ENCODE measurements at places on chromosomes 12 and 14.

- no peak overlapping the region for H3K4me3 ChIP-seq
- H3K36me3 ChIP-seq, result no peaks in the 10 kb centered on the region
- H3K27me3 ChIP-seq, result no peaks in the 10 kb centered on the region
These were observed 21.8 kb downstream of the CHST11 start for GRCh38 chr12:104478396-104479122.

DNA sequence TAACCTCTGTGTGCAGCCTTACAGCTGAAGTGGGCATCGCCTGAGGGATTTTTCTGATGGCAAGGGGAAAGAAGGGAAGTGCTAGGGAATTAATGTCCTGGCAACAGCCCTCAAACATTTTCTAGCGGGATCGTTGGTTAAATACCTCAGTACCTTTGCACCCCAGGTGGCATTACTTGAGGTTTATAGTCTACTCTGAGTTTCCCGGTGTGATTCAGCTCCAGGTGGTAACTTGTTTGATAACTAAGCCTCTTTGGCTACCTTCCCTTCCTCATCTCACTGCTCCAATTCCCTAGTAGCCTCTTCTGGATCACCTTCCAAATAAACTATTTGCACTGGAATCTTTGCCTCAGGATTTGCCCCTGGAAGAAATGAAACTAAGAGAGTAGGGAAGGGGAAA, 237.0 kb upstream of the SSTR1 start:
- no peak for DNase-seq
- H3K36me3 ChIP-seq, result no peaks in the 10 kb centered on the region
- H3K4me1 ChIP-seq, result no peaks in the 10 kb centered on the region
- H3K27me3 ChIP-seq, result no peaks in the 10 kb centered on the region

GRCh38 chr12:113580437-113580836, 108.8 kb upstream of the LHX5 start:
- H3K4me1 ChIP-seq, result no peaks in the 10 kb centered on the region
- H3K27ac ChIP-seq, result no peak overlapping the region
- DNase-seq, result no peak

DNA sequence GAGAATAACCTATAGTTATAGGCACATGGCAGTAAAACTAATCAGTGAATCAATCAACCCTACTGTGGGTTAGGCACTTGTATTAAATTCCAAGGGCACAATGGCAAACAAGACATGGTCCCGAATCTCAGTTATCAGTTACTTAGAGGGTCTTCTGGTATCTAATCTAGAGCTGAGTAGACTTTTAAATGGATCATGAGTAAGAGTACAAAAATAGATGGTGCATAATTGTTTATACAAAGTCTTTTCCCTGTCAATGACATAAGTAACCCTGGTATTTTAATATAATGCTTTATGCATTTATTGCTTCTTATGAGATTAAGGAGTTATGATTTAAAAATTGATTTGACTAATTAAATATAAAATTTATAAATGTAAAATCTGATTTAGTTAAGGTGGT, 23.0 kb upstream of the KCNJ8 start:
- H3K36me3 ChIP-seq, result no peaks in the 10 kb centered on the region
- no peaks in the 10 kb centered on the region for H3K27me3 ChIP-seq
- no peak overlapping the region for H3K4me3 ChIP-seq

- H3K4me1 ChIP-seq, result peaks cover 5% of the 10 kb centered on the region
- H3K36me3 ChIP-seq, result peaks cover 11% of the 10 kb centered on the region
- no peaks in the 10 kb centered on the region for H3K27me3 ChIP-seq
- no peak overlapping the region for H3K27ac ChIP-seq
- no peak for DNase-seq
These were observed 108.1 kb downstream of the TTLL5 start for GRCh38 chr14:75769047-75769685.

DNA sequence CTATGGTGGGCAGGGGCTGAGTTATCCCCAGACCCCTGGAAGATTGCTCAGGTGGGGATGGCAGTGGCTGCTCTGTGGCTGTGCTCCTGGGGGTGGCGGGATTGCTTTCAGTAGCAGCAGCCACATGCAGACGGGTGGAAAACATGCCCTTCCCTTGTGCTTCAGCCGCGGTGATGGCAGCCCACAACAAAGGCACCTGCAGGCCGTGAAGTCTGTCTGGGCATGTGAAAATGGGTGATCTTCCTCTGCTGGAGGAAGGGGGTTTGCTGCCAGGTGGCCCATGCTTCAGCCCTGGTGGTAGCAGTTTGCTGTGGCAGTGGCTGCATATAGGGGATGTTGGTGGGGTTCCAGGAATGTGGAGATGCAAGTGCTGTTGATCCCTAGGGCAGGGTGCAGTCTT, 326.2 kb upstream of the RGS6 start:
- H3K27ac ChIP-seq, result no peak overlapping the region
- H3K36me3 ChIP-seq, result no peaks in the 10 kb centered on the region
- no peak for DNase-seq
- no peak overlapping the region for H3K4me3 ChIP-seq
- no peaks in the 10 kb centered on the region for H3K27me3 ChIP-seq
- no peaks in the 10 kb centered on the region for H3K4me1 ChIP-seq

DNA sequence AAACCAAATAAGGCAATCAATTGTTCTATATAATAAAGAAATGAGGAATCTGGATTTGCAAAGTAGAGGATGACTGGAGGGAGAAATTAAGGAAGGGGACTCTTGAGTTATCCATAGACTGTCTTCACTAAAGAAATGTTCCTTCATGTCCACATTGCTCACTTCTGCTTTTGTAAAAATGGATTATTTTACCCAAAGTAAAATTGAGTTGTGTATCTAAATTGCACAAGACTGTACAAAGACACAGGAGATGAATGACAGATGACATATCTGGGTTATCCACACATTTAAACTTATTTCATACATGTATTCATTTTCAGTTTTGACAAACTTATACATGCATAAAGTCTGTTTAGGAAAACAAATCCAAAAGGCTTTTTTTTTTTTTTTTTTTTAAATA, 11.3 kb downstream of the ATP2B1 start:
- peaks cover 22% of the 10 kb centered on the region for H3K4me1 ChIP-seq
- DNase-seq, result no peak
- H3K27me3 ChIP-seq, result no peaks in the 10 kb centered on the region
- H3K4me3 ChIP-seq, result no peak overlapping the region
- no peak overlapping the region for H3K27ac ChIP-seq

DNA sequence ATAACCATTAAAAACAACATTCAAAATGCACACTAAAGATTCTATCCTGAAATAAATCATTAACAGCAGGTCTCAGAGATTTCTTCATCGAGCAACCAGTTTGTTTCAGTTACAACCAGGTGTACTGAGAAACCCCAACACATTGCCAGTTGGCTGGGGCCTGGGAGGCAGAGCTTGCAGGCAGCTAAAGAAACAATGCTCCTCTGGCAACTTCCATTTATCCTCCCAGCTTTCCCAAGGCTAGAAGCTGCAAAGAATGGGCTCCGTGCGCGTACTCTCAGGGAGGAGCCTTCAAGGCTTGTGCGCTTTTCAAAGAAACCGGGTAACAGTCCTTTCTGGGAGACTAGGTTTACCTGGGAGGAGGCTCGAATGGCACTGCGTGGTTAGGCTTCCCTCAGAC, 181.6 kb downstream of the MSRB3 start:
- H3K27ac ChIP-seq, result no peak overlapping the region
- H3K36me3 ChIP-seq, result no peaks in the 10 kb centered on the region
- DNase-seq, result no peak

DNA sequence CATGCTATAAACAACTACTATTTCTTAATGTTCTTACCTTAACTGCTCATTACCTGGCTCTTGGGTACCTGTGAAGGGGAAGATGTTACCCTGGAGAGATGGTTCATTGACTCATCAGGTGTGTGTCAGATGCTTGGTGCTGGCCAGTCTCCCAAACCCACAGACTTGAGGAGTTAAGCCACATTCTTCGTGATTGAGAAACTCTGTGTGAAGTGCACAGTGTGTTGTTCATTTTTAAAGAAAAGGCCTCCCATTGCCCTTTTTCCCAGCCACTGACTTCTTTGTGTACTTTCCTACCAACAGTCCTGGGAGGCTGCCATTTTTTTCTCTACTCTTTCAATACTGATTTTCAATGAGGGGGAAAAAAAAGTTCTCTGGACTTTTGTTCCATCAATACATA, 3.2 kb downstream of the MGST1 start:
- no peaks in the 10 kb centered on the region for H3K36me3 ChIP-seq
- peaks cover 22% of the 10 kb centered on the region for H3K4me1 ChIP-seq
- no peak for DNase-seq
- peak overlapping the region; percentile 60 for H3K27ac ChIP-seq
- H3K4me3 ChIP-seq, result peak overlapping the region; percentile 6

GRCh38 chr14:92734618-92735017, 13.8 kb downstream of the LGMN start:
- H3K36me3 ChIP-seq, result peaks cover 15% of the 10 kb centered on the region
- H3K27ac ChIP-seq, result no peak overlapping the region
- no peak for DNase-seq
- no peaks in the 10 kb centered on the region for H3K4me1 ChIP-seq
- H3K27me3 ChIP-seq, result no peaks in the 10 kb centered on the region
- no peak overlapping the region for H3K4me3 ChIP-seq

- H3K27me3 ChIP-seq, result no peaks in the 10 kb centered on the region
- DNase-seq, result no peak
- no peak overlapping the region for H3K4me3 ChIP-seq
- no peak overlapping the region for H3K27ac ChIP-seq
- no peaks in the 10 kb centered on the region for H3K4me1 ChIP-seq
- H3K36me3 ChIP-seq, result no peaks in the 10 kb centered on the region
These were observed 37.7 kb downstream of the ADAM21 start for GRCh38 chr14:70489579-70490200.

- peak overlapping the region; percentile 50 for H3K27ac ChIP-seq
- H3K4me3 ChIP-seq, result peak overlapping the region; percentile 44
- no peaks in the 10 kb centered on the region for H3K36me3 ChIP-seq
- no peak for DNase-seq
- H3K27me3 ChIP-seq, result no peaks in the 10 kb centered on the region
- peaks cover 30% of the 10 kb centered on the region for H3K4me1 ChIP-seq
These were observed 1.6 kb downstream of the ADGRD1 start for GRCh38 chr12:130955238-130955816.

- no peaks in the 10 kb centered on the region for H3K36me3 ChIP-seq
- peak overlapping the region; percentile 83 for H3K27ac ChIP-seq
- peak overlapping the region; percentile 4 for H3K4me3 ChIP-seq
- peaks cover 25% of the 10 kb centered on the region for H3K4me1 ChIP-seq
- DNase-seq, result no peak
These were observed 37.3 kb upstream of the ATXN2 start for GRCh38 chr12:111636209-111636945.

DNA sequence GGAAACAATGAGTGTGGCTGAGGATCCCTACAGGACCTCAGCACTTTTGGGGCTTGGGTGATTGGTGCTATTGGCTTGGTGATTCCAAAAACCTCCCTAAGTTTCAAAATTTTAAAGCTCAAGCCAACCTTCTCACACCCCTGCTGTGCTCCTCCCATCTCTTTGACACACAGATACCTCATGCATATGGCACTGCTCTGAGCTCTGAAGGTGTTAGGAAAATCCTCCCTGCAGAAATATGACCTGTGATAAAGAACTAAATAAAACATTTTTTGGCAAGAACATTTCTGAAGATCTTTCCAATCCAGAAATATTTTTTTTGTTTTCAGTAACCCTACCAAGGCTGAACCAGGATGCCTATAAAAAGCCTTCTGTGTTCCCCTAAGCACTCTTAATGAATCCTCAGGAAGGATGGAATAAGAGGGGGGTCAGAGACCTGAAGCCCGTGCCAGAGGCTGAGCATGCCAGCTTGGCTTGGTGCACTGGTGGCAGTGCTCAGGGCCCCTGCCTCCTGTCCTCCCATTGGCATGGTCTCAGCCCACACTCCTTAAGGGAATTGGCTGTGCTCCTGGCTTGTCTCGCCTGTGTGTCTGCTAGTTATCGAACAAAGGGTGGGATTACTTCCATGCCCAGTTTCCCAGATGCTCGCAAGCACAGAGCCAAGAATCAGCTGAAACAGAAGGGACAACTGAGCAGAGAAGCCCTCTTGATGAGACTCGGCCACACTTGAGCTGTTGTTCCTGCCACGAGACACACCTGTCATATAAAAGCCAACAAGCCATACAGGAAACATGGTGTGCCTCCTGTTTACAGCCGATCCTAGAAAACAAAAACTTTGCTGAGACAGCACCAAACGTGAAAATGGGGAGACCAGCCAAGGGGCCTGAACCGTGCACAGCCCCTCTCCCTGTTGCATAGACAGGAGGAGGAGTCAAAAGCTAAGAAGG, 132.7 kb upstream of the EEA1 start:
- H3K4me3 ChIP-seq, result no peak overlapping the region
- no peaks in the 10 kb centered on the region for H3K36me3 ChIP-seq
- no peak for DNase-seq
- peak overlapping the region; percentile 4 for H3K27ac ChIP-seq

DNA sequence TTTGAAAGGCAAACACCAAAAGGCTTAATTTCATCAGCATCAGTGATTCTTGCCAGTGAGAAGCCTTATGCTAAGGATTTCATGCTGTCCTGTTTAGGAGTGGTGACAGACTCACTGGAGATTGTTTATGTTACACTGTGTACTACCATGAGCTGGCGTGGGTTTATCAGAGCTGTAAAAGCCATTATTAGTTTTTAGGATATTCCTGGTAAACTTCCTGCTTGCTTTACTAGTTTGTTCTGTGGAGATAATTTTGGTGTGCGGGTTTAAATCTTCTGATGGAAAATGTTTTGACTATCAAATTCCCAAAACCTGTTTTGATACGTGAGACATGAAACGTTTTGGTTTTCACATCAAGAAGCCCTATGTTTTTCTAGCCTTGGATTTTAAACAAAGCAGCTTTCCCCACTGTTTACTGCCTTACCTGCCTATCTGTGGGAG, 15.2 kb downstream of the PPFIBP1 start:
- peaks cover 3% of the 10 kb centered on the region for H3K36me3 ChIP-seq
- peaks cover 56% of the 10 kb centered on the region for H3K4me1 ChIP-seq
- no peaks in the 10 kb centered on the region for H3K27me3 ChIP-seq

GRCh38 chr12:56288705-56289387, 11.3 kb downstream of the CS start:
- no peak overlapping the region for H3K27ac ChIP-seq
- DNase-seq, result no peak
- H3K4me1 ChIP-seq, result peaks cover 37% of the 10 kb centered on the region
- H3K4me3 ChIP-seq, result no peak overlapping the region

GRCh38 chr12:7948589-7949260, 12.7 kb upstream of the SLC2A3 start:
- H3K36me3 ChIP-seq, result no peaks in the 10 kb centered on the region
- H3K4me3 ChIP-seq, result no peak overlapping the region
- DNase-seq, result no peak
- no peaks in the 10 kb centered on the region for H3K4me1 ChIP-seq
- H3K27ac ChIP-seq, result no peak overlapping the region
- H3K27me3 ChIP-seq, result no peaks in the 10 kb centered on the region

DNA sequence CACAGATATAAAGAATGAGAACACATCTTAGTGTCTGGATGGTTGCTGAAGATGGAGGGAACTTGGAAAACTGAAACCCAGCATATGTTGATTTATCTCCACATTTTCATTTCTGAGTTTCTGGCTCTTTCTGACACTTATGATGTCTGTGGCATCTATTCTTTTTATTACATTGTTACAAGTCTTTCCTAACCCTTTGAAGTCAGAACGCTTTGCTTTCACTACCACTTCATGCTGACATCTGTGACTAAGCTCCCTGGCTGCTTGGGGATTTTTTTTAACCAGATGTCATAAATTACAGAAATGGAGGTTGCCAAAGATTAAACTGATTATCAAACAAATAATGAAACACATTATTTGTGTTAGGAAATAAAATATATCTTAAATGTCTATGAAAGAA, 188.7 kb downstream of the KITLG start:
- no peaks in the 10 kb centered on the region for H3K27me3 ChIP-seq
- H3K4me3 ChIP-seq, result no peak overlapping the region
- H3K36me3 ChIP-seq, result no peaks in the 10 kb centered on the region

GRCh38 chr14:22107753-22108152, 434.1 kb upstream of the OR4E1 start:
- no peaks in the 10 kb centered on the region for H3K36me3 ChIP-seq
- H3K27me3 ChIP-seq, result no peaks in the 10 kb centered on the region
- H3K4me1 ChIP-seq, result peaks cover 9% of the 10 kb centered on the region
- no peak overlapping the region for H3K4me3 ChIP-seq
